ENCODE measurements at places on chromosomes 16 and 17. TPM values are rescaled to one million over a fixed set of nuclear protein-coding genes. Genes with fewer than 3 reads are reported as not detected.

GRCh38 chr17:66002812-66003211 lies 189.1 kb downstream of the CEP112 start:
- no peaks in the 10 kb centered on the region for H3K4me1 ChIP-seq
- H3K27ac ChIP-seq, result no peak overlapping the region
- no peaks in the 10 kb centered on the region for H3K27me3 ChIP-seq

Gene TMEM238L
- polyA plus RNA-seq, result not detected

Gene ZNF423
- polyA plus RNA-seq, result 0.24 TPM

Gene LLGL2
- polyA plus RNA-seq, result 0.02 TPM

Gene TADA2A
- 19.3 TPM for polyA plus RNA-seq

Gene HASPIN
- polyA plus RNA-seq, result 4.9 TPM

GRCh38 chr17:37820995-37821713 lies 76.3 kb upstream of the HNF1B start:
- no peak overlapping the region for H3K27ac ChIP-seq
- peaks cover 11% of the 10 kb centered on the region for H3K4me1 ChIP-seq
- DNase-seq, result no peak
- no peaks in the 10 kb centered on the region for H3K27me3 ChIP-seq
- no peaks in the 10 kb centered on the region for H3K36me3 ChIP-seq

DNA sequence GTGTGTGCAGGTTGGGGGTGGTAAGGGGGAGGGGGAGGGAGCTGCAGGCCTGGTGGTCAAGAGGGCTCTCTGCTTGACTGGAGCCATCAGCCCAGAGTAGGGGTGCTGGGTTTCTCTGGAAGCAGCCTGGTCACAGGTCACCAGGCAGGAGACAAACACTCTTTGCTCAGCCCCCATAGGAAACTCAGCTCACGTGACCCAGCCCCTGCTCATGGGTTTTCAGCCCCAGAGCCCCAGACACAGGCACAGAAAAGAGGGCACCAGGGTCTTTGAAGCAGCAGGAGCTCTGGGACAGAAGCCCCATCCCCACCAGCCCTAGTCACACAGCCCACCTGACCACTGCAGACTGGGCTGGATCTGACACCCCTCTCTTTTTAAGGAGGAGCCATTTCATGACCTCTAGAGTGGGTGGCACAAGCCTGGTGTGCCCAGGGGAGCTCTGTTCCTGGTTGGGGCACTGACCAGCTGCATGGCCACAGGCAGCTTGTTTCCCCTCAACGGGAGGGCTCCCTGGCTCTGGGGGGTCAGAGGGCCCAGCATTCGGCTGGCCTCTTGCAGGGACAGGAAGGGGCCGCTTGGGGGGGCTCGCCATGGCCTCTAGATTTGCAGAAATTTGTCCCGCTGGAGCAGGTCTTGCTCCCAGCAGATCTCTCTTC lies 13.8 kb upstream of the CD79B start:
- no peaks in the 10 kb centered on the region for H3K4me1 ChIP-seq
- H3K4me3 ChIP-seq, result no peak overlapping the region
- H3K36me3 ChIP-seq, result no peaks in the 10 kb centered on the region
- H3K27me3 ChIP-seq, result no peaks in the 10 kb centered on the region

- H3K4me1 ChIP-seq, result peaks cover 4% of the 10 kb centered on the region
- no peak overlapping the region for H3K4me3 ChIP-seq
- no peaks in the 10 kb centered on the region for H3K27me3 ChIP-seq
- no peak overlapping the region for H3K27ac ChIP-seq
- DNase-seq, result no peak
These were observed 148.3 kb upstream of the CACNG5 start for GRCh38 chr17:66686601-66687000.

DNA sequence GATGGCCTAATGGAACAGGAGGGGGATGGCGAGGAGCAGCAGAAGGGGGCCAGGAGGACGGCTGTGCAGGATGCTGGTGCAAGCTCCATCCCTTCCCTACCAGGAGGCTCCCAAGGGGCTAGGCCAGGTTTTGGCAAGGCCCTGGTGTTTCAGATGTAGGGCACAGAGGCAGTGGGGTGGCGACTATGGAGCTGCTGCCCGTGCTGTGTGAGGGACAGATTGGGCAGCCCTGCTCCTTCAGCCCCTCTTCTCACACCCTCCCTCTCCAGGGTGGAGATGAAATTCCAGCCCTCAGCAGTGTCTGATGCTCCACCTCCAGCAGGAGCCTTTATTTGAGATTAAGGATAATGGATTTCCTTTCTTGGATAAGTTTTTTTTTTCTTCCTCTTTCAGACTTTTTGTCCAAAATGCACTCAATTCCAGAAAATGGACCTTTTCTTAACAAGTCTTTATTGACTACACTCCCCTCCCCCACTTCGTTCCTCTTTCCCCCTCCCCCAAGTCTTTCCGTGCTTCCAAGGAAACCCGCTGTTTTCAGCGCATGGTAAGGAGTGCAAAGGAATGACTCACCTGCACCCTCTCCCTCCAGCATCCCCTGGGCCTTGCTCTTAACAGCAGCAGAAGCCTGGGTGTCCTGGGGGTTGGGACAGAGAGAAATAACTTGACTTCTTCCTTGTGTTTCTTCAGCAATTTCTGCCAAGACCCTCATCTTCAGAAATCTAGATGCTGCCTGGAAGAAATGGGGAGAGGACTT lies 95.2 kb downstream of the CCDC182 start:
- H3K4me3 ChIP-seq, result no peak overlapping the region
- no peak overlapping the region for H3K27ac ChIP-seq
- peak; percentile 84 for DNase-seq
- no peaks in the 10 kb centered on the region for H3K36me3 ChIP-seq
- H3K27me3 ChIP-seq, result no peaks in the 10 kb centered on the region

GRCh38 chr17:4407216-4407615 lies 26.5 kb upstream of the SPNS3 start:
- DNase-seq, result no peak
- no peaks in the 10 kb centered on the region for H3K36me3 ChIP-seq
- H3K27me3 ChIP-seq, result no peaks in the 10 kb centered on the region
- no peaks in the 10 kb centered on the region for H3K4me1 ChIP-seq
- H3K4me3 ChIP-seq, result no peak overlapping the region
- H3K27ac ChIP-seq, result no peak overlapping the region

- peaks cover 3% of the 10 kb centered on the region for H3K27me3 ChIP-seq
- H3K27ac ChIP-seq, result no peak overlapping the region
- H3K4me3 ChIP-seq, result no peak overlapping the region
- no peaks in the 10 kb centered on the region for H3K36me3 ChIP-seq
These were observed 96.6 kb downstream of the METRNL start for GRCh38 chr17:83175822-83176622.

DNA sequence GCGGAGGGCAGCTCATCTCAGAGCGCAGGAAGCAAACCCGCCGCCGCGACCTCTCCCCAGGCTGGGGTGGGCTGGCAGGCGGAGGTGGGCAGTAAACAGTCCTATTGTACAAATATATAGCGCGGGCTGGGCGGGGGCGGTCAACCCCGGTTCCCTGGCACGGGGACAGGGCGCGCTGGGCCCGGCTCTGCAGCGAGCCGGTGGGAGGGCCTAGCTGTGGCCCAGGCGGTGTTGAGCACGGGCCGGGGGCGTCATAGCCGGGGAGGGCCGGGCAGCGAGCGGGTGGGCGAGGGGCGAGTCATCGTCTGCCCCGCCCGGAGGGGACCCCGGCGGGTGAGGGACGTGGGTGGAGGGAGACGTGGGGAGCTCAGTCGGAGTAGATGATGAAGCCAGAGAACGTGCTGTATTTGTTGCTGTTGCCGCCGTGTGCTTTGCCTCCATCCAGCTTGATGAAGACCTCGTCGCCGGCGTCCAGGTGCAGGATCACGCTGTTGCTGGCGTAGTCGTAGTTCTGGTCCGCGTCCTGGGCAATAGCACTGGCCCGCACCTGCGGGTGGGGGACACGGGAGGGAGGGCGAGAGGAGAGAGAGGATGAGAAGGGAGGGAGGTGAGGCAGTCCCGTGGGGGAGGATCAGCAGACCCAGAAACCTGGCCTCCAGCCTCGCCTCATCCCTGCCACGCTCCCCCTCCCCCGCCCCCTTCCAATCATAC lies 8.1 kb downstream of the C1QL1 start:
- H3K36me3 ChIP-seq, result no peaks in the 10 kb centered on the region
- DNase-seq, result no peak
- peaks cover 8% of the 10 kb centered on the region for H3K27me3 ChIP-seq
- no peak overlapping the region for H3K27ac ChIP-seq

GRCh38 chr16:66908116-66908515 lies 10.6 kb downstream of the CDH16 start:
- no peaks in the 10 kb centered on the region for H3K36me3 ChIP-seq
- H3K27ac ChIP-seq, result no peak overlapping the region
- no peak for DNase-seq
- H3K4me1 ChIP-seq, result peaks cover 26% of the 10 kb centered on the region
- H3K4me3 ChIP-seq, result no peak overlapping the region
